ENCODE measurements at places on chromosomes 11 and 22.

GRCh38 chr22:42364604-42365110, 67.5 kb downstream of the NFAM1 start:
- no peak for DNase-seq

DNA sequence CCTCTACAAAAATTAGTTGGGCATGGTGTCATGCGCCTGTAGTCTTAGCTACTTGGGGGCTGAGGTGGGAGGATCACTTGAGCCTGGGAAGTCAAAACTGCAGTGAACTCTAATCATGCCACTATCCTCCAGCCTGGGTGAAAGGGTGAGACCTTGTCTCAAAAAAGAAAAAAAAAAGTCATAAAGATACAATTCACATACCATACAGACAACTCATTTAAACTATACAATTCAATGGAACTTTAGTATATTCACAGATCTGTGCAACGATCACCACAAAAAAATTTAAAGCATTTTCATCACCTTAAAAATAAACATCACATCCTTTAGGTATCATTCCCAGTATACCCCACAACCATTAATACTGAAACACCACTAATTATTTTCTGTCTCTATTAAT, 201.2 kb downstream of the PGR start:
- DNase-seq = no peak

GRCh38 chr11:130868086-130868710, 48.1 kb downstream of the SNX19 start:
- no peak for DNase-seq

DNA sequence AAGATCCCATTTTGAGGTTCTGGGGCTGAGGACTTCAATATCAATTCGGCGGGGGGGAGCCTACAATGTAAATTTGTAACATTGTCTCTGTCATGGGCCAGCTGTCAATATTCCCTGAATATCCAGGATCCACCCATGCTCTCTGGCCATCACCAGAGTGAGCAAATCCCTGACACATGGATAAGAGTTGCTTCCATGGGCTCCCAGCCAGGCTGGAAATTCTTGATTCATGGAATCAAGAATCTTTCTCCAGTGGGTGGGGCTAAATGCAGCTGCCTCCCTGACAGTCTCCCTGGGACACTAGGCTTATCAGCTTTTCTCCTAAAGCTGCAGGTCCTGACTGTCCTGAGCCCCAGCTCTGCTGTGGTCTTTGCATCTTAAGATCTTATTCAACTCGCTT, 86.9 kb upstream of the IGLL5 start:
- no peak for DNase-seq

DNA sequence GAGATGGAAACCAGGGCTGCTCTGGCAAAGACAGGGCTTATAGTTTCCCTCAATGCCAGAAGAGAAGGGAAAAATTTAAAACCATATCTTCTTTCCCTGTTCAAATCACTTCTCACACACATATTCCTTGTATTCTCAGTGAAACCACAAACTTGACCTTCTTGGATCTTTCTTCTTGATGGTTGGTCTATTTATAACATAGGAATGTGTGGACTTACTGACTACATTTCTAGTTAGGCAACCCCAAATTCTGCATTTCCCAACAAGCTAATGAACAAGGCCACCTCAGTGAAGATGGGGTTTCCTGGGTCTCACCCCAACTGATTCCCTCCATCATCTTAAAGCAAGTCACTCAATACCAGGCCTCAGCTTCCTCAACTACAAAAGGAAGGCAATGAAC, 3.8 kb upstream of the QSER1 start:
- DNase-seq = no peak

DNA sequence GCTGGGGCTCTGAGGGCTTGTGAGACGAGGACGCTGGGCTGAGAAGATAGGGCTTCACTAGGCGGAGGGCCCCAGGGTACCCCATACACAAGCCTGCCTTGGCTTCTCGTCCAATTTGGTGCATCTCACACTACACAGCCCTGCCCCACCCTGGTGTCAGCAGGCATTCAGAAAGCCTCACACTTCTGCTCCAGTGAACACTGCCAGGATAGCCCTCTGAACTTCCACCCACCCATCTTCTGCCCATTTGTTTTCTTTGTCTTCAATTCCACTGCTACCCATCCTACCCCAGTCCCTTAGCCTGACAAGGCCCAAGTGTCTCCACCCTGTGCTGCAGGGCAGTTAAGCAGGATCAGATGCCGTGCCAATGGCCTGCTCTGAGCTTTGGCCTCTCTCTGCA, 1.9 kb upstream of the BUD13 start:
- no peak for DNase-seq

GRCh38 chr22:30202531-30203006, 44.0 kb downstream of the LIF start:
- DNase-seq = no peak

DNA sequence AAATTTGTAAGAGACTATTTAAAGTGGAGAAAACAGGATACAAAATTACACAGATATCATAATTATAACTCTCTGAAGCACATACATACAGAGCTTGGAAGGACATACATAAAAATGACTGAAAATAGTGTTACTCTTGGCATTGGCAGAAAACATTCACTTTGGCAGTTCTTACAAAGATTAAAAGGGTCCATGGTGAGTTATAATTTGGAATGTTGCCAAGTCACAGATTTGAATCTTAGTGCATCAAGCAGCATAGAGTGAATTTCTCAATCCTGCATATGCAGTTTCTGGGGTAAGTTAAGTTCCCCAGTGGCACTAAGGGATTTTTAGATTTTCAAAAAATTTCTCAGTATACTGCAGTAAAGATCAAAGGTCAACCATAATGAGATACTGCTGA, 115.9 kb downstream of the CCDC81 start:
- no peak for DNase-seq

GRCh38 chr11:79564288-79564925, 123.6 kb upstream of the TENM4 start:
- DNase-seq = no peak

DNA sequence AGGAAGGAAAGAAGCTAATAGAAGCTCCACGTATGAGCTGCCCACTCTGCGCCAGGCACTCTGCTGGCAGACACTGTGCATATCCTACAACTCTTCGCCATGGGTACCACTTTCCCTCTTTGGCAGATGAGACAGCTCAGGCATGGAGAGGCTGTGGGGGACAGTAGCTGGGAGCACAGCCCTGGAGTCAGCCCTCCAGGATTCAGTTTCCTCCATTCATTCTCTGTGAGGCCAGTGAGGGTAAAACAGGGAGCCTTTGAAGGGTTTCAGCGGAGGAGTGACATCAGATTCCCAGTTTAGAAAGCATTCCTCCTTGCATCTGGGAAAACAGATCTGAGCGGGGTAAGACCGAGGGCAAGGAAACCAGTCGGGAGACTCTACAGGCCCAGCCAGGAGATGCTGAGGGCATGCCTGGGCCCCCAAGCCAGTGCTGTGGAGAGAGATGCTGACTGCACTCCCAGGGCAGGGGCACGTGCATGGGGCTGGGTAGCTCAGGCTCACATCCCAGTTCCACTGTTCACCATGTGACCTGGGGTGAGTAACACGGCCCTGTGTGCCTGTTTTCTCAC, 58.3 kb upstream of the EMID1 start:
- DNase-seq = no peak

- no peak for DNase-seq
Measured at GRCh38 chr11:103619480-103619879, 417.0 kb upstream of the DDI1 start.

- no peak for DNase-seq
Measured at GRCh38 chr11:82546661-82547557, 186.8 kb downstream of the FAM181B start.

- no peak for DNase-seq
Measured at GRCh38 chr11:108886005-108886659, 221.3 kb downstream of the DDX10 start.

DNA sequence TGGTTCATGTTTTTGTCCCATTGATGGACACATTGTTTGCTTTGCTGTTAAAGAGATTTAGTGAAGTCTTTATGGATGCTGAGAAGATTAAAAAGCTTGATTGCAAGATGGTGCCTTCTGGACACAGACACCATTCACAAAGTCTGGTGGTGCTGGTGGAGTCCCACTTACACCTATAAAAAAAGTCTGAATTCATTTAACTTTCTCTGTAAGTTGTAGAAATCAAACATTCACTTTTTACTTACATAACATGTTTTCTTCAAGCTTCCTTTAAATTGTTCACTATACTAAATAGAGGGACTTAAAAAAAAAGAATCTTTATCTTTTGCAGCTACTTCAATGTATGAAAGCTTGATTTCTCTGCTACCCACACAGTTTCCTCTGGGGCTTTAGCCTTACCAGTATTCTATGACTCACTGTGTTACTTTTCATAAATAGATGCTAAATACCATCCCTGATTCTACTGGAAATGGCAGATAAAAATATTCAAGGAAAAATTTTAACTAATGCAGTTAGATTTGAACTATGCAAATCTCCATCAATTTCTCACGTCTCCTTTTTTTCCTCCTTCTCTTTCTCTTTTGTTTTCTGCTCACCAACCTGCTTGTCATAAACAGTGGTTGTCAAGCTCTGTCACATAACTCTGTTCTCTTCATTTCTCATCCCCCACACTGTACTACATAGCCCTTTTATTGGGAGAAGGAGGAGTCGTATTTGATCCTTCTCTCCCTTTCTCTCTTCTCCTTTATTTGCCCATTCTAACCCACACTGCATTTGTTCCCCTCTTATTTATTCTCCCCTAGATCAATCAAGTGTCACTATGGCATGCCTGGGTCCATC, 89.7 kb downstream of the FAM76B start:
- DNase-seq = no peak

- no peak for DNase-seq
Measured at GRCh38 chr11:77322926-77323590, 21.6 kb upstream of the GDPD4 start.

GRCh38 chr22:45094825-45095224, 68.9 kb upstream of the NUP50 start:
- DNase-seq = no peak

DNA sequence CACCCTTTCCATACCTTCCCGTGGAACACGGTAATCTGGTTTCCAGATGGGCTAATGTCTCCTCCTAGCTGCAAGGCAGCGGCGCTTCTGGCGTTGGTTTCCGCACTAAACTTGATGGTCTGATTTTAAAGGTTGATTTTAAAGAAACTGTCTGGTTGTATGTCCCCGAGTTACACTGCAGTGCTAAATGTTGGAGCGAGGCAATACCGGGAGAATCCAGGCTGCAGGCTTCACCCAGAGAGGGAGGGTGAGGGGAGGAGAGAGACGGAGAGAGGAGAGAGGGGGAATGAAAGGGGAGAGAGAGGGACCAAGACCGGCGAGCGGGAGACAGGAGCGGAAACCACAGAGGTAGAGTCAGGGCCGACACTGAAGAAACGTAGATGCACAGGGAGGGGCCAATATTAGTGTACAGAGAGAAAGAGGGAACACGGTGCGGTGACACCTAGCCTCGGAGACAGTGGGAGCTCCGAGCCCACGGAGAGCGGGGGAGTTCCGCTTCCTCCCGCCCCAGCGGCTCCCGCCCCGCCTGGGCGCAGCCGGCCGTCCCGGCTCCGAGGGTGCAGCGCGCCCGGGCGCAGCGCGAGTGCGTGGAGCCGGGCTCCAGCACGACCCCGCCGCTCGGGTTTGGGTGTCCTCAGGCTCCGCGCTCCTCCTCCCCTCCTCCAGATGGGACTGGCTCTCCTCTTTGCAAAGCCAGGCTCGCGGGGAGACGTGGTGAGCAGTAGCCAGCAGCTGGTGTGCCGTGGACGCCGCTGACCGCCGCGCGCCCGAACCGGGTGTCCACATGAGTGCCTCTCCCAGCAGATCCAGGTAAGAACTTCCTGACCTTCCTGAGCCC, 71.9 kb upstream of the GRAMD1B start:
- DNase-seq = no peak

DNA sequence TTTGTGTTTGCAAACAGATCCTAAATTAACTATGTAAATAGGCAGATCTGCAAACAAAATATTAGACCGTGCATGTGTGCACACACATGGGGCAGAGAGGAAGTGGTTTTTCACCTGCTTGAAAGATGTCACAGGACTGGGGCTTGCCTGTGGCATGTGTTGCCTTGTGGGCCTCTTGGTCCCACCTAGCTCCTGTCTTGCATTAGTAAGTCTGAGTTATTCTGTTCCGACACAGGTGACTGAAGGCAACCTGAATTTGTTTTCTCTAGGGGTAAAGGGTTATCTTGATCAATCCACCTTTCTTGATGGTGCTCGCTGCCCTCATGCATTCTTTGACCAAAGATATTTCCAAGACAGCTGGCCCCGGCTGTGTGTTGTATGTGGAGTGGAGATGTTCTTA, 667.5 kb downstream of the NTM start:
- no peak for DNase-seq

DNA sequence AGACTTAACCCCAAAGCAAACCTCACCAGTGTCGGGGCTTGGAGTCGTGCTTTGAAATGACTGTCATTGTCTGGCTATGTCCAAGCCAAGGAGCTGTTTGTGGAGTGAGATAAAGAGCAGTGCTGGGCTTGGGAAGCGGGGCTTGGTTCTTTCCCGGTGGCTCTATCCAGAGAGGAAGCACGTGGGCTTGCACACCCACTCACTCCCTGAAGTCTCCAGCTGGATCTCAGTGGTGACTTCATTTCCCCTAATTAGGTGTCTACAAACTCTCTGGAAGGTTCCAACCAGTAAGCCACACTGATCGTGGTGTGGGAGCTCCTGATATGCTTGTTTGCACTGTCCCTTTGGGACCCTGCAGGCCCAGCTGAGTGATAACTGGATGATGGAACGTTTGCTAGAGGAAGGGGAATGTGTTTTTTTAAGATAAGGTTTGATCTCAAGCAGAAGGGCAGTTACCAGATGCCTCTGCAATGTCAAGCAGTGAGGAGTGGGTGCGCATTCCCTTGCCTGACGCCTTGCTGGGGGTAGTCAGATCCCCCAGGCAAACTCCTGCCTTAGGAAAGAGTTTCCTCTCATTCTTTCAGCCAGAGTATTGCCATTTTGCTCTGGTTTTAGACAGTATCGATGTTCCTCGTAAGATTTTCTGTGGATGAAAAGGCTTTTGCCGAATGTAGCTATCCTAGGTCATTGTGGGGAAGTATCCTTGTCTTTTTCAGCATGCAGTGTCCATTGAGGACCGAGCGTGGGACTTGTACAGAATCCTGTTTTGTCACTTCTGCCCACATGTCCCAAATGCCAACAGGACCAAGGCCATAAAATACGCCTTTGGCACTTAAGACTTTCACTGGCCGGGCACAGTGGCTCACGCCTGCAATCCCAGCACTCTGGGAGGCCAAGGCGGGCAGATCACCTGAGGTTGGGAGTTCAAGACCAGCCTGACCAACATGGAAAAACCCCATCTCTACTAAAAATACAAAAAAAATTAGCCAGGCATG, 90.9 kb downstream of the MICAL2 start:
- no peak for DNase-seq

Data from esophagus squamous epithelium (tissue), 5 donors.